Astrocyte of the hippocampus (primary cell): ENCODE measurements at places on chromosomes 1 and 21.

DNA sequence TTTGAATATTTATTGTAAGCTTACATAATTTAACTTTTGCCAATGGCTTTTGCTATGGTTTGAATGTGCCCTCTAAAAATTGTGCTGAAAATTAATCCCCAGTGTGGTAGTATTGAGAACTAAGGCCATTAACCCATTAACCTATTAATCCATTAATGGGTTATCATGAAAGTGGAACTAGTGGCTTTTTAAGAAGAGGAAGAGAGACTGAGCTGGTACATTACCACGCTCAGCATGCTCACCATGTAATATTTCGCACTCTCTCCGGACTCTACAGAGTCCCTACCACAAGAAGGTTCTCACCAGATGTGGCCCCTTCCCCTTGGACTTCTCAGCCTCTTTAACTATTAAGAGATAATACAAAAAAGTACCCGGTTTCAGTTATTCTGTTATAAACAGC is 164.4 kb upstream of the ZRANB2 start:
- no peak for DNase-seq

GRCh38 chr1:201774224-201774982 is 54.6 kb upstream of the IPO9 start:
- DNase-seq, result no peak

- no peak for DNase-seq
Measured at GRCh38 chr21:32602099-32602498, 10.1 kb downstream of the CFAP298 start.

DNA sequence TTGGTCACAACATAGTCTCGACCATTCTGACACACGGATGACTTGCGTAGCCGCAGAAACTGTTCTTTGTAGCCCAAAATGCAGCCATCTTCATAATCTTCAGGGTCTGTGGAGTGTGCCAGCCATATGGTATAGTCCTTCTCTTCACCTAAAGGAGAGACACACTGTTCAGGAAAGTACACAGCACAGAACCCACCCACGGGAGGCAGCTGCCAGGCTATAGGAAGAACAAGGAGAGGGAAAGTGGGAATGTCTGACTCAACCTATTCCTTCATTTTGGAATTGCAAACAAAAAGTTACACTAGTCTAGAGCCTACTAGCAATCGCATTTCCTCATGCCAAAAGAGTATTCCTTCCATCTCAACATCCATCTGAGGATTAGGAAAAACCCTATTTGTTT is 16.2 kb upstream of the MYBPHL start:
- DNase-seq, result no peak

- DNase-seq, result peak; percentile 6
Measured at GRCh38 chr1:65278376-65279069, 30.8 kb upstream of the DNAJC6 start.

DNA sequence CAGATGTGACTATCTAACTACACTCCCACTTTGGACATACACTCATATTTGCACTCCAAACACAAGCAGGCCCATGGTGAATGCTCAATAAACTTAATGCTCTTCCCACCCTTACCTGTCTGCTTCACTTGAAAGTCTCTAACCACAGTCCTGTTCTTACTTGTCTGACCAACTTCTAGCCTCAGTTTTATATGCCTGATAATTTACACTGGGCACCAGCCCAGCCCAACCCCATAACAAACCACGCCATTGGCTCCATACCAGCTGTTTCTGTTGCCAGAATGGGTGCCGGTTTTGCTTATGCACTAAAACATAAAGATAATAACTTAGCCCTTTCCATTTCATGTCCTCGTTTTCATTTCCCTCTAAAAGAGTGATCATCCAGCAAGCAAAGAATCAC is 395.4 kb downstream of the NTNG1 start:
- DNase-seq, result peak; percentile 71

DNA sequence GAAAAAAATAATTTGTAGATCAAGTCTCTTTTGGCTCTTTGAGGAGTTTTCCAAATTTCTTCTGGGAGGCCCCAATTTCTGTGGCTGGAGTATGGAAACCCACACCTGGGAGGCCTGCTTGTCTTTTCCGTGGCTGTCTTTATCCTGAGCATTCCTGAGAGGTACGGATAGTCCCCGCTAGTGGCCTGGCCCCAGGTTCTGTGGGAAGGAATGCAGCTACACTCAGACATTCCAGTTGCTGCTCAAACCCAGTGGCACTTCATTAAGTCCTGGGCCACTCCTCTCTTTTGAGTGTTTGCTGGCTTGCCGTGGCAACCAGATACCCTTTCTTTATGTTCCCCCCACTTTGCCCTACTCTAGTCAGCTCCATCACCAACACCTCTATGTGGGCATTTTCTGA is 310.4 kb downstream of the ASTN1 start:
- no peak for DNase-seq

DNA sequence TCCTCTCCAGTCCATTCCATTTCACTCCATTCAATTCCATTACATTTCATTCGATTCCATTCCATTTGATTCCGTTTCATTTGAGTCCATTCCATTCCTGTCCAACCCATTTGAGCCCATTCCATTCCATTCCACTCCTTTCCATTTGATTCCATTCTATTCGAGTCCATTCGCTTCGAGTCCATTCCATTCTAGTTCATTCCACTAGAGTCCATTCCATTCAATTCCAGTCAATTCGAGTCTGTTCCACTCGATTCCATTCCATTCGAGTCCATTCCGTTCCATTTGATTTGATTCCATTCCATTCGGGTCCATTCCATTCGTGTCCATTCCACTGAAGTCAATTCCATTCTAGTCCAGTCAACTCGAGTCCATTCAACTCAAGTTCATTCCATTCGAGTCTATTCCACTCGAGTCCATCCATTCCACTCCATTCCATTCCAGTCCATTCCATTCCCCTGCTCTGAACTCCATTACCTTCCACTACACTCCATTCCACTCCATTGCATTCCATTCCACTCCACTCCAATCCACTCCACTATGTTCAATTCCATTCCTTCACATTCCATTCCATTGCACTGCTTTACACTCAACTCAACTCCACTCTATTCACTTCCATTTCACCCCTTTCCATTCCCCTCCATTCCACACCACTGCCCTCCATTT is 2569.4 kb upstream of the TPTE start:
- DNase-seq, result no peak

GRCh38 chr1:147754661-147755060 is 5.7 kb downstream of the GJA5 start:
- no peak for DNase-seq

DNA sequence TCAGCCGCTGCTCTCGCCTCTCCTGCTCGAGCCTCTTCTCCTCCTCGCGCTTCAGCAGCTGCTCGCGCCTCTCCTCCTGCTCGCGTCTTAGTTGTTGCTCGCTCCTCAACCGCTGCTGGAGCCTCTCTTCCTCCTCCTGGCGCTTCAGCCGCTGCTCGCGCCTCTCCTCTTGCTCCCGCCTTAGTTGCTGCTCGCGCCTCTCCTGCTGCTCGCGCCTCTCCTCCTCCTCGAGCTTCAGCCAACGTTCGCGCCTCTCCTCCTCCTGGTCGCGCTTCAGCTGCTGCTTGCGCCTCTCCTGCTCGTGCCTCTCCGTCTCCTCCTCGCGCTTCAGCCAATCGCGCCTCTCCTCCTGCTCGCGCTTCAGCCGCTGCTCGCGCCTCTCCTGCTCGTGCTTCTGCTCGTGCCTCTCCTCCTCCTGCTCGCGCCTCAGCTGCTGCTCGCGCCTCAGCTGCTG is 3.7 kb downstream of the TCHH start:
- peak; percentile 70 for DNase-seq

DNA sequence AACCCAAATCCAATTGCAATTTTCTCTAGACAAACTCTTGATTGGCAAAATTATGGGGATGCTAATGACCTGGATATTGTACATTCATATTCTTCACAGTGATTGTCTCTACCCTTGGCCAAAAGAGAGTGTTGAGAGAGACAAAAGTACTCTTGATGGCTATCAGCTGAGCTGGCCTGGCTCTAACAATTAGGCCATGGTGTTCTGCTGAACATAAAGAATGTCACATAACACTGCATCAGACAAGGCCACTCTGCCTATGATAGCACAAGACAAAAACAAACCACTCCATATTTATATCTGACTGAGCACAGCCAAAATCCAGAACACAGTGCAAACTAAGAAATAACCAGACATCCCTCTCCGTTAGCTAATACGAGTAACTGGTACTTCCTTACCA is 101.7 kb downstream of the ADAMTS1 start:
- DNase-seq, result no peak

DNA sequence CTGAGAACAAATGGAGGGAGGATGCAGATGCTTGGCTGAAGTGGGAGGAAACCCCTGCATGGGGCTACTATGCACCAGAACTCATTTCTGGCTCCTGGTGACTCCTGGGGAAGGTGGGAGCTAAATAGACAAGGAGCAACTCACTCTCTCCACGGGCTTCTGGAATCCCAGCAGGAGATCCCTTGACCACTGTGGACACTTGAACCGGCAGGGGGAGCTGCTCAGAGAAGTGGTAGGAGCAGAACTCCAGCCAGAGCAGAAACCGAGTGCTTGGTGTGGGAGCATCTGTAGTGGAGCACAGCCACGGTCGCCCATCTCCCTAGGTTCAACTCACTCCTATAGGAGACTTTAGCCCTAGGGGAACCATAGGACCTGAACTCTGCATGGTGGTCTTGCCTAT is 205.6 kb upstream of the GJB5 start:
- no peak for DNase-seq

DNA sequence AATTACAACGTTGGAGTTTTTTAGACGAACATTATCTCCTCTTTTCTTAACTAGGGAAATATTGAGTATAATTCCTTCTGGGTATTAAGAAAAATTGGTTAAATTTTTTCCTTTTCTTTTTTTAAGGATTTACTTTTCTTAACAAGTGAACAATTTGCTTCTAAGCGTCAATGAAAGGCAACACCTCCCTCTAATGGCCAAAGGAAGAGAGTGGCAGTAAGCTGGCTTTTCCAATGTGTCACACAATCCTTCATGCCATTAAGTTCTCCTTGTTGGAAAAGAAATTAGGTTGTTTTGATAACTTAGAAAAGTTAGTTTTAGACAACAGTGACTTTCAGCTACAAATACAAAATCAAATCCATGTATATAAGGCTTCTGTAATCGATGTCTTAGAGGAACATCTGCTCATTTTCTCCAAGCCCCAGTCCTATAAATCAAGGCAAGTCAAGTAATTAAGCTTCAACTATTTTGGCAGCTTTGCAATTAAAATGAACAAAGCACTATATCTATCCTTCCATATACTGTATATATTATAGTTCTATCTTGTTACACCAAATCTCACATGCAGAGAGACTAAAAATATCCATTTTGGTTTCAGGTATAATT is 62.8 kb downstream of the EDEM3 start:
- peak; percentile 77 for DNase-seq

GRCh38 chr1:177848577-177848976 is 121.3 kb downstream of the SEC16B start:
- DNase-seq, result peak; percentile 38

DNA sequence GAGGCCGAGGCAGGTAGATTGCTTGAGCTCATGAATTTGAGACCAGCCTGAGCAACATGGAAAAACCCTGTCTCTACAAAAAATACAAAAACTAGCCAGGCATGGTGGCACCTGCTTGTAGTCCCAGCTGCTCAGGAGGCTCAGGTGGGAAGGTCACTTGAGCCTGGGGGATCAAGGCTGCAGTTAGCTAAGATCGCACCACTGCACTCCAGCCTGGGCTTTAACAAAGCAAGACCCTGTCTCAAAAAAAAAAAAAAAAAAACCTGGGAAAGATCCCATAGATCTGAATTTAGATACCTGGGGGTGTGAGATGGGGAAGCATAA is 32.9 kb downstream of the NIBAN1 start:
- no peak for DNase-seq

GRCh38 chr1:247111259-247111699 is 7.1 kb upstream of the ZNF669 start:
- peak; percentile 61 for DNase-seq

- DNase-seq, result no peak
Measured at GRCh38 chr1:114448370-114449036, 62.5 kb downstream of the TRIM33 start.

DNA sequence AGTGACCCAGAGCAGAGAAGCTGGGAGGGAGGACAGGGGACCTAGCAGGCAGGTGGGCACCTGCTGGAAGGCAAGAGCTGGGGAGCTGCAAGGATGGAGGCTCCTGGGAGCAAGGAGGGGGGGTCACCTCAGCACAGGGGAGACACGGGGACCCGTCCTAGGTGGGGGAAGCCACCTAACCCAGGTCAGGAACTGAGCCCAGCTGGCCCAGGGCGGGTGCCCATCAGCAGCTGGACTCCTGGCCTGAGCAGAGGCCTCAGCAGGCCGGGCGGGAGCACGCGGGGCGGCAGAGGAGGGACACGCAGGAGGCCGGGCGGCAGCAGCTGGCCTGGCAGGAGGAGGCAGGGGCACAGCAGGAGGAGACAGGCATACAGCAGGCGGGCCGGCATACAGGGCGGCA is 949 bp downstream of the KRTAP10-1 start:
- DNase-seq, result no peak

DNA sequence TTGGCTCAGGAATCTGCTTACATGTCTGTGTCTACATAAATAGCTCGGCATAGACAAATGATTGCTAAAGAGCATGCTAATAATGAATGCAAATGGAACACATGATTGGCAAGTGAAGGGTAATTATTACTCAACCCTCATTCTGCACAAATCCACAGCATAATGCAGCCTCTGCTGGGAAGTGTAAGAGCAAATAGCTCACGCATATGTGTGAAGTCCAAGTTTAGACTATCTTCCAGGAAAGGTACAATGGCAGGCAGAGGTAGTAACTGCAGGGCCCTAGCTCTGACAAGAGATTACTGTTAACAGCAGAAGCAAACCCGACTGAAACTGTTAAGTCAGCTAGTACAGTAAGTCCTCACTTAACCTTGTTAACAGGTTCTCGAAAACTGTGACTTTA is 7.0 kb upstream of the IL6R start:
- no peak for DNase-seq

GRCh38 chr1:34319218-34319617 is 142.5 kb downstream of the C1orf94 start:
- DNase-seq, result no peak

DNA sequence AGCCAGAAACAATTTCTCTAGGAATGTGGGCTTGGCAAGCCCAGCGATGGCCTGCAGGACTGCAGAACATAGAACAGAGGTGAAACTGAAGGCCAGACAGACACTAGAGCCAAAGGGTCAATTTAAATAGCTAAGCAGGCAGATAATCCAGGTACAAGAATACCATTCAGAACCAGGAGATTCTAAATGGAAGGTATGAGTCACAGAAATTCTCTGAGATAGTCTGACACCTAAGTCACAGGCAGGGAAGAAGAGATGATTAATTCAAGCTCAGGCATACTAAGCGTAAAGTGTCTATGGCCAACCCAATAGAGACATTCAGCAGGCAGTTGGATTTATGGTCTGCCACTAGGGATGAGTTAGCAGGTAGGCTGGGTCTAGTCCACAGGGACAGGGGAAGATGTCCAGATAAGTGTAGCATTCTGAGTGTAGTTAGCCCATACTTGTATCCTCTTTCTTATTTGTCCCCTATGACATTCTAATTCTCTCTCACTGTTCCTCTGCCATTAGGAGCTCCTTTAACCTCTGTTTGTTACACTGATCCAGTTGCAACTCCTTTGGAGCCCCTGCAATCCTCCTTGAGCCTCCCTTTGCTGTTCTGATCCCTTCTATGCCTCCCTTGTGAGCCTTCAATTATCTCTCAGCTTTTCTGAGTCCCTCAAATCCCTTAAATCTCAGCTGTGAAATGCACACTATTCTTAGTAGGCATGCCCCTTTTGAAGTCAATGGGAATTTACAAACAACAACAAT is 383.8 kb downstream of the LMO4 start:
- DNase-seq, result peak; percentile 57
